ENCODE measurements at places on chromosomes 6 and 20.

DNA sequence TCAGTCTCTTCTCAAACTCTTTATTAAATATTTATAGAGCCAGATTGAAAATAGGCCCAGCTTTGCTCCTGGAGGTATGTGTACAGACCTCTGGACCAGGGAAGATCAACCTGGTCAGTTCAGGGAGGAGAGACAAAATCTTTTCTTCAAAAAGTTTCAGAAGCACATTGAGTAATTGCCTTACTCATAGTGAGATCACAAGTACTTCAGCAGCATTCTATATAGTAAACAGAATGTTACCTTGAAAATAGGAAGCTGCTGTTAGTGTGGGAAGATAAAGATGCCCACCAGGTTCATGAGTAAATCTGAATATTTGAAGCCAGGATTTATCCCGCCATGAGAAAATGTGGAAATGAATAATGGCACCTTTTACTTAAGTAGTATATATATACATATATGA, 665.9 kb upstream of the CITED2 start:
- no peak for DNase-seq

GRCh38 chr20:13922241-13922640, 68.2 kb downstream of the SEL1L2 start:
- no peak for DNase-seq

GRCh38 chr6:166786704-166787293, 159.7 kb upstream of the RPS6KA2 start:
- no peak for DNase-seq

GRCh38 chr6:36725581-36725980, 28.0 kb downstream of the RAB44 start:
- DNase-seq, result no peak

DNA sequence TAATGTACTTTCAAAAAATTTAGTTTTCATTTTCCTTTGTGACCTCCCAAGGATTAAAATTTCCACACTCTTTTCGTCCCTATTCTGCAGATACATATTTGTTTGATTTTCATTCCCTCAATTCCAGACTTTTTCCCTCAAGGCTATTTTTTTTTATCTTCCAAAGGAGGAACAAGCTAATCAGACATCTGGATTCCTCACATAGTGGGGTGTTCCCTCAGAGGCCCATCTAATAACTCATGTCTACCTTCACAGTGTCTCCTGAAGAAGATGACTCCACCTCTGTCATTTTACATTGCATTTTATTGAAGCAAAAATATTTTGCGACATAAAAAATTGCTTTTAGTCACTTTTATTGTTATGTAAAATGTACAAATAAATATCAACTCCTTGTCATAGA, 122.2 kb downstream of the RFPL4B start:
- DNase-seq, result no peak

- DNase-seq, result no peak
Measured at GRCh38 chr20:48015141-48015910, 230.0 kb upstream of the SULF2 start.

DNA sequence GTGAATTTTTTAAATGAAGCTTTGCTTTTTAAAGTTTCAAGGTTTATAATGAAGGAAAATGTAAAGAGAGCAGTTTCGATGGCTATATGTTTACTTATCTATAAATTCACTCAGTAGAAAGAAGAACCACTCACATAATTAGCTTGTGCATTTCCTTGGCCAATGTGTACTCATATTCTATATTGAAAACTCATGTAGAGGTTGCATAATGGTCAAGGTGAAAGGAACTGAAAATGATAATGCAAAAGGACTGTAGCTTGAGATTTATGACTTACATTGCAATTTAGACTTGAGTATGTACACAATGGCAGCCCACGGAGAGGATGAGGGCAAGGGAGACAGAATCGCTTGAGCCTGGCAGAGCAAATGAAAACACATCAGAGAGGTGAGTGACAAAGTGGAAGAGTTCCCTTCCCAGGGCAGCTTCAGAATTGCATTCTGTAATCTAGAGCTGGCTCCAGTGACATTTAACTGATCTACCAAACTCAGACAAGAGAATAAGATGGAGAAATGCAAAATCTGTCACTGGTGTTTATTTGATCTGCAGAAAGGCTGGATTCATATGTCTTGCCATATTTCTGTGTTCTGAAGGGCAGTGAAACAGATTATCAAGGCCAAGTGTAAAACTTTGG, 191.8 kb downstream of the TMEM200A start:
- no peak for DNase-seq

DNA sequence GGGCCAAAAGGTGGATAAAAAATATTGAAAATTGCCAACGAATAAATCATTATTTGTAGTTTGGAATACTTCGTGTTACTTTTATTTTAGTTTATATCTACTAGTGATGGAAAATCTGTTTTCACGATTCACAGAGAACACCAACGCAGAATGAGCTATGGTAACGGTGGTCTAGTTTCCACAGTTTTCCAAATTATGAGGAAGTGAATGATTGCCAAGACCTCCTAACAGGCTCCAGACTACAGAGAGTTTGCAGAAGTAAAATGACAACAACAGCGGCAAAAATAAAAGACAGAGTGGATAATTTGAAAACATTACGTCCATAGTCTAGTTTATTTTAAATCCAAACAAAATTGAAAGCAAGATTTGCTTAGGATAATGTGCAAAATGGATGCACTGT, 57.0 kb upstream of the AIG1 start:
- DNase-seq, result no peak

DNA sequence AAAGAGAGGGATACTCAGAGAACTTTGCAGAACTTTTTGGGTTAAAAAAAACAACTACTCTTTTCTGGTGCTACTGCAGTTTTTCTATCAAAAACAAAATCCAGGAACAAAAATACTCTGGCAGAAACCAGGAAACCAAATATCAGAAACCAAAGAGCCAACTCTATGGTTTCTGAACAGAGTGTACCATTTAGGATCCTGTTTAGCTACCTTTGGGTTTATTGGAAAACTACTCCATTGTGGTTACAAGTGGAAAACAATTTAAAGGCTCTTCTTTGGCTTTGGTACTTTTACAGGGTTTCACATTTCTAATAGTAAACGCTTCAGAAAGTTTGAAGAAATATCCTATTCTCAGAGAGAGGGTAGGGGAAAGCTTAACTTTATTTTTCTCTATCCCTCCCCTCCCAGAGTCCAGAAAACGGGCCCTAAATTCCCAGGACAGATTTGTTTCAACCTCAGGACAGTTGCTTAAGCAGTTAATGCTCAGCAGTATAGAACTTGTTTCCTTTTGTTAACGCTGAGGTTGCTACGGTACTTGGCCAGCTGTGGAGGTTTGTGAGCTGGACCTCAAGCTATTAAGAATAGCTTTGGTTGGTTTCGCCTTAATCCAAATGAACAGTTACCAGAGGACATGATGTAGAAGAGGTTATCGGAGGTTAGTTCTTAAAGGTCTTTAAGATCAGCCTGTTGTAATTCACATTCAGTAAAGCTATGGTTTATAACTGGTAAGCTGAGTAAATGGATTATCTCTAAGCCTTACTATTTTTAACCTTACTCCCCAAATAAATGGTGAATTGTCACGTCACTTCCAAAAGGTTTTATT, 47.9 kb downstream of the FOXO3 start:
- no peak for DNase-seq

- DNase-seq, result no peak
Measured at GRCh38 chr20:49739042-49739441, 25.4 kb upstream of the B4GALT5 start.

GRCh38 chr6:37540390-37540789, 40.7 kb upstream of the CCDC167 start:
- DNase-seq, result no peak
